Peyer's patch (tissue), 4 donors: ENCODE measurements at places on chromosomes 12 and 14.

DNA sequence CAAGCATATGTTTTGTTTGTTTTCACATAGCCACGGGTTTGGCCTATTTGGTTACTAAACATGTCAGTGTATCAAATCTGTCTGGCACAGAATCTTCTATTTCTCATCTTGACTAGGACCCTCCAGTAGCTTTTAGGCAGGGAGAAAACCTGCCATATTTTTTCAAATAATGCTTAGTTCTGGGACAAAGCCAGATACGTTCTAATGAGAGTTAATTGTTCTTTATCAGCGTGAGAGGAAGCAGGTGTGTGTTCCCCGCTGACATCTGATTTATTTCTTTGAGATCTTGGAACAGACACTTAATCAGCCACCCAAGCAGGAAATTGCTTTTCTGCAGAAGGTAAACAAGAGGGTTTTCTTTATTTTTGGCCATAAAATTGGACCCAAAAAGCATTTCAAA, 54.8 kb downstream of the GOLGA5 start:
- H3K4me1 ChIP-seq: no peaks in the 10 kb centered on the region
- no peaks in the 10 kb centered on the region for H3K27me3 ChIP-seq

DNA sequence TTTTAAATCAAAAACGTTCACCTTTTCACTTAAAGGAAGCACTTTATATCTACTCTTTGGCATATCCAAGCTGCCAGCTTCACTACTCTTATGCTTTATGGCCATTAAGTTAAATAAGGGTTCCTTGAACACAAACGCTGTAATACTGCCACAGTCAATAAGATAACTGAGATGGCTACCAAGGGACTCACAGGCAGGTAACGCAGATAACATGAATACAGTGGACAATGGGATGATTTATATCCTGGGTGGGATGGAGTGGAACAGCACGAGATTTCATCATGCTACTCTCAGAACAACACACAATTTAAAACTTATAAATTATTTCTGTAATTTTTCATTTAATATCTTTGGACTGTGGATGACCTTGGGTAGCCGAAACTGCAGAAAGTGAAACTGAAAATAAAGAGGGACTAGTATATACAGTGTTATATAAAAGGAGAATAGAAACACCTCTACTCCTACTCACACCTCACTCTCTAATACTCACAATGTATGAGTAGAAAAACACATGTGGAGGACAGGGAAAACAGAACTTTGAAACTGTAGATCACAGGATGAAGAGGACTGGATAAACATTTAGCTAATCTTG, 367.3 kb downstream of the C12orf50 start:
- H3K27ac ChIP-seq: no peak overlapping the region
- no peaks in the 10 kb centered on the region for H3K27me3 ChIP-seq
- no peak for DNase-seq
- H3K4me1 ChIP-seq: no peaks in the 10 kb centered on the region

DNA sequence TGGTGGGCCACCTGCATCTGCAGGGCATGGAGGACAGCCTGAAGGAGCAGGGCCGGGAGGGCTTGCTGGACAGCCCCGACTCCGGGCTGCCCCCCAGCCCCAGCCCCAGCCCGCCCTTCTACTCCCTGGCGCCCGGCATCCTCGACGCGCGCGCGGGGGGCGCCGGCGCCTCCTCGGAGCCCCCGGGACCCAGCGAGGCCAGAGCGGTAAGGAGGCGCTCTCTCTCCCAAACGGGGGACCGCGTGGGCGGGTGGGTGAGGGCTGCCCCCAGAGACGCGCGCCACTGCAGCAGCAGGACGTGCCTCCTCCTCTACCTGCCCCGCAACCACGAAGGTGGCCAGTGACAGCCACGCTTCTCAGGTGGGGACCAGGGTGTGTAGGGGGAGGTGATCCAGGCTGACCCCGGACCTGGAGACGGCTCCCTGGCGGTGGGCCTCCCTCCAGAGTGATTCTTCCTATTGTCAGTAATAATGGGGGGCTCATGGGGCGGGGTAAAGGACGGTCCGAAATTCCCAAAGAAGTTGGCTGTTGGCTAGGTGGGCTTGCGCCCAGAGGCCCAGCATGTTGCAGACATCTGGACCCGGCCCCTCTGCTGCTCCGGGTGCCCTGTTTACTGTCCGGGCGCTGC, 652 bp downstream of the RFLNA start:
- no peaks in the 10 kb centered on the region for H3K27me3 ChIP-seq
- no peaks in the 10 kb centered on the region for H3K36me3 ChIP-seq
- no peaks in the 10 kb centered on the region for H3K4me1 ChIP-seq
- peak overlapping the region; percentile 29 for H3K4me3 ChIP-seq

- no peaks in the 10 kb centered on the region for H3K4me1 ChIP-seq
- no peaks in the 10 kb centered on the region for H3K36me3 ChIP-seq
- H3K27ac ChIP-seq: no peak overlapping the region
- H3K4me3 ChIP-seq: no peak overlapping the region
- no peaks in the 10 kb centered on the region for H3K27me3 ChIP-seq
- no peak for DNase-seq
Measured at GRCh38 chr12:46770501-46771183, 55.2 kb downstream of the SLC38A4 start.

DNA sequence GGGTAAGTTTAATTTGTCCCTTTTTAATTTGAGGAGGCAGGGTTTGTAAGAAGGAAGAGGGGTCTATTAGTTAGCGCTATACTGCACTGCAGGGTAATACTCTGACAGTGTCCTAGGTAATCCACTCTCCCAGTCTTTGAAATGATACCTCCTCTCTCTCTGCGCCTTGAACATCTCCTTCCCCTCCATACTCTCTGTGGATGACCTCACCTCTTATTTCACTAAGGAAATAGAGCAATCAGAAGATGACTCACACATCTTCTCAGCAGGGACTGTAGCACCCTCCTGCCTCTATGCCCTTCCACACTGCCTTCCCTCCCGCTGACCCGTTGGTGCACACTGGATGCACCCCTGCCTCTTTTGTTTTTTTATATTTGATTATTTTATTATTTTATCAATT, 94.2 kb downstream of the GRIP1 start:
- H3K4me1 ChIP-seq: no peaks in the 10 kb centered on the region
- no peak for DNase-seq
- H3K27ac ChIP-seq: no peak overlapping the region
- no peaks in the 10 kb centered on the region for H3K36me3 ChIP-seq
- no peaks in the 10 kb centered on the region for H3K27me3 ChIP-seq
- no peak overlapping the region for H3K4me3 ChIP-seq

- no peak overlapping the region for H3K27ac ChIP-seq
- no peaks in the 10 kb centered on the region for H3K27me3 ChIP-seq
- H3K4me1 ChIP-seq: no peaks in the 10 kb centered on the region
Measured at GRCh38 chr14:69841656-69842055, 37.6 kb upstream of the SMOC1 start.

DNA sequence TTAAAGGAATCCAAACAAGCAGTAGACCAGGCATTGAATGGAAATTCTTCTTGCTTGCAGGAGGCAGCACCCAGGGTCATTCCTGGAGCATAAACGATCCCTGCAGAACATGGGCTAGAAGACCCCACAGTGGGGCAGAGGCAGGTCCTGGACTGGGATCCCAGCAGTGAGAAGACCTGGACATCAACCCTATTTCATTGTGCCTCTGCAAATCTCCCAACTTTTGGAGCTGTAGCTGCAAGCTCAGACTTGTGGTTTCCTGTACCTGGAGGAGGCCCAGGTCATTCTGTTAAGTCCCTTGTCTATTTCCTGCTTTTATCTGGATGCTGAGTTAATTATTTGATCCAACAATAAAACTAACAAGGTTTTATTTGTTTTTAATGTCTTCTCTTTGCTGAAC, 61.7 kb downstream of the CALM1 start:
- H3K4me3 ChIP-seq: no peak overlapping the region
- H3K27me3 ChIP-seq: no peaks in the 10 kb centered on the region
- DNase-seq: no peak
- no peaks in the 10 kb centered on the region for H3K4me1 ChIP-seq
- H3K27ac ChIP-seq: no peak overlapping the region

GRCh38 chr12:76346798-76347420, 1.3 kb downstream of the BBS10 start:
- H3K36me3 ChIP-seq: no peaks in the 10 kb centered on the region
- H3K27me3 ChIP-seq: no peaks in the 10 kb centered on the region
- no peak overlapping the region for H3K27ac ChIP-seq
- H3K4me1 ChIP-seq: peaks cover 14% of the 10 kb centered on the region

DNA sequence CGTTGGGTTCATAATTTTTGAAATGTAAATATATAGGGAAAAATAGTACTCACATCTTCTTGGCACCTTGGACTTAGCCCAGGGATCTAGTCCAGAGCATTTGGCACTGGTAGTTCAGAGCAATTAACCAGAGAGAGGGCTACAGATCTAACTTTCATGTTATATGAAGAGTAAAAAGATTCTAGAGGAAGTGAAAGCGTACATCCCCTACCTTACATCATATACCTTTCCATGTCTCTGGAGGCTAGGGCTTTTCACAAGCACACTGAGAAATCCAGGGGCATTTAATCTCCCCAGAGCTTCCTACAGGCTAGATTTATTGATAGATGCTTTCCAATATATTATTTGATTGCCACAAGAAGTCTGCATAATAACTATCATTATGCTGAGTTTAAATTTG, 687.5 kb upstream of the FBXO33 start:
- H3K27ac ChIP-seq: no peak overlapping the region
- H3K4me1 ChIP-seq: no peaks in the 10 kb centered on the region
- no peaks in the 10 kb centered on the region for H3K36me3 ChIP-seq

DNA sequence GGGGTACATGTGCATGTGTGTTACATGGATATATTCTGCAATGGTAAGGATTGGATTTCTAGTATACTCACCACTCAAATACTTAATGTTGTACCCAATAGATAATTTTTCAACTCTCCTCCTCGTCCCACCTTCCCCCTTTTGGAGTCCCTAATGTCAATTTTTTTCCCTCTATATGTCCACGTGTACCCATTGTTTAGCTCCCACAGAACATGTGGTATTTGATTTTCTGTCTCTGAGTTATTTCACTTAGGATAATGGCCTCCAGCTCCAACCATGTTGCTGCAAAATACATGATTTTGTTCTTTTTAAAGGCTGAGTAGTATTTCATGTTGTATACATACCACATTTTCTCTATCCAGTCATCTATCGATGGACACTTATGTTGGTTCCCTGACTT, 97.2 kb upstream of the TMTC1 start:
- H3K4me3 ChIP-seq: no peak overlapping the region
- no peak for DNase-seq
- no peaks in the 10 kb centered on the region for H3K36me3 ChIP-seq
- no peaks in the 10 kb centered on the region for H3K27me3 ChIP-seq
- no peak overlapping the region for H3K27ac ChIP-seq

- DNase-seq: no peak
- H3K36me3 ChIP-seq: no peaks in the 10 kb centered on the region
Measured at GRCh38 chr12:12872139-12872933, 19.0 kb upstream of the GPRC5A start.

- H3K4me1 ChIP-seq: peaks cover 6% of the 10 kb centered on the region
- H3K4me3 ChIP-seq: no peak overlapping the region
- no peaks in the 10 kb centered on the region for H3K27me3 ChIP-seq
- peak; percentile 57 for DNase-seq
- no peaks in the 10 kb centered on the region for H3K36me3 ChIP-seq
- H3K27ac ChIP-seq: peak overlapping the region; percentile 28
Measured at GRCh38 chr12:122961531-122962329, 4.5 kb downstream of the ABCB9 start.

- H3K36me3 ChIP-seq: no peaks in the 10 kb centered on the region
- no peak overlapping the region for H3K4me3 ChIP-seq
- H3K4me1 ChIP-seq: no peaks in the 10 kb centered on the region
- no peak for DNase-seq
- no peaks in the 10 kb centered on the region for H3K27me3 ChIP-seq
- peak overlapping the region; percentile 31 for H3K27ac ChIP-seq
Measured at GRCh38 chr12:93002293-93003054, 73.4 kb upstream of the EEA1 start.

GRCh38 chr12:14868916-14869506, 16.6 kb downstream of the MGP start:
- H3K4me3 ChIP-seq: no peak overlapping the region
- DNase-seq: no peak
- no peaks in the 10 kb centered on the region for H3K4me1 ChIP-seq

GRCh38 chr12:95096378-95096777, 23.0 kb upstream of the NR2C1 start:
- H3K4me3 ChIP-seq: no peak overlapping the region
- H3K27ac ChIP-seq: no peak overlapping the region
- peaks cover 11% of the 10 kb centered on the region for H3K36me3 ChIP-seq

DNA sequence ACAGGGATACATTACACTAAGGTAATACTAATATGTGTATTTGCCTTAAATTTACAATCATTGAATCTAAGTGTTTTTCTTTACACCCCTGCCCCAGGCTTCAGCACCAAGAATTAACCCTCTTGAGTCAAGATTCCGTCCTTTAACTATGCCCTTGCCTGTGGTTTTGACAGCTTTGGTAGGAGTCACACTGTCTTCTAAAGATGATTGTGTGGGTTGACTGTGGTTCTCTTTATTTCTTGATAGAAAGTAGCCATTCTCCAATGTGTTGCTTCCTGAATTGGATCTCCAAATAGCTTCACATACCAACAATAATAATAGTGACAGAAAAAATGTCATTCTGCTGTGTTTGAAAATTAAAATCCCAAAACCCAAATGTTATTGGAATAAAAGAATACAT, 3.6 kb downstream of the CLEC7A start:
- no peaks in the 10 kb centered on the region for H3K27me3 ChIP-seq
- no peak overlapping the region for H3K4me3 ChIP-seq
- H3K36me3 ChIP-seq: no peaks in the 10 kb centered on the region
- DNase-seq: no peak
- no peak overlapping the region for H3K27ac ChIP-seq

DNA sequence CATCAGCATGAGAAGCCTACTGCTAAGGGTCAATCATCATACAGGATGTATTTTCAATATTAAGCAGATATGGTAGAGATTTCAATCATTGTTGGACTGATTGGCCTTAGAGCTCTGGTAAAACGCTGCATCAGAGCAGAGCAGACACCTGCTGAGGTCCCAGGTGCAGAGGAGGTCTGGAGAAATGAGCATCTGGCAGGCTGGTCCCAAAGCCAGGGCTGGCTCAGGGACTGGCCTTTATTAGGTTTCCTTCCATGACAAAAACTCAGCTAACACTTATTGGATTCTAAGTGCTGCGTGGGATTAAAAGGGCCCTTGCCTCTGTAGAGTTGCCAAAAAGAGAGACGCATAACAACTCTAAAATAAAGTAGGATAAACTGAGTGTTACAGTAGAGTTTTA, 29.7 kb downstream of the AKAP6 start:
- no peak for DNase-seq
- H3K4me3 ChIP-seq: no peak overlapping the region
- no peaks in the 10 kb centered on the region for H3K4me1 ChIP-seq

- H3K4me1 ChIP-seq: no peaks in the 10 kb centered on the region
- no peaks in the 10 kb centered on the region for H3K27me3 ChIP-seq
- DNase-seq: no peak
Measured at GRCh38 chr14:63413009-63413408, 94.3 kb upstream of the GPHB5 start.

- no peaks in the 10 kb centered on the region for H3K27me3 ChIP-seq
- peak overlapping the region; percentile 57 for H3K4me3 ChIP-seq
- peak overlapping the region; percentile 55 for H3K27ac ChIP-seq
- H3K36me3 ChIP-seq: no peaks in the 10 kb centered on the region
- DNase-seq: no peak
Measured at GRCh38 chr14:102316338-102316742, 3.2 kb upstream of the ZNF839 start.
